ENCODE measurements at places on chromosomes 12 and 14.

GRCh38 chr12:114815026-114815795, 131.2 kb upstream of the TBX3 start:
- DNase-seq, result no peak

- no peak for DNase-seq
Observed at GRCh38 chr12:1173781-1174617, 183.0 kb downstream of the ERC1 start.

- no peak for DNase-seq
Observed at GRCh38 chr14:66600416-66600815, 92.5 kb downstream of the GPHN start.

GRCh38 chr12:95283371-95283770, 65.8 kb downstream of the VEZT start:
- DNase-seq, result no peak

- no peak for DNase-seq
Observed at GRCh38 chr12:100927826-100928225, 133.2 kb downstream of the ANO4 start.

- no peak for DNase-seq
Observed at GRCh38 chr12:51920046-51920445, 12.7 kb downstream of the ACVRL1 start.

GRCh38 chr12:16062611-16063010, 151.5 kb downstream of the DERA start:
- DNase-seq, result no peak

DNA sequence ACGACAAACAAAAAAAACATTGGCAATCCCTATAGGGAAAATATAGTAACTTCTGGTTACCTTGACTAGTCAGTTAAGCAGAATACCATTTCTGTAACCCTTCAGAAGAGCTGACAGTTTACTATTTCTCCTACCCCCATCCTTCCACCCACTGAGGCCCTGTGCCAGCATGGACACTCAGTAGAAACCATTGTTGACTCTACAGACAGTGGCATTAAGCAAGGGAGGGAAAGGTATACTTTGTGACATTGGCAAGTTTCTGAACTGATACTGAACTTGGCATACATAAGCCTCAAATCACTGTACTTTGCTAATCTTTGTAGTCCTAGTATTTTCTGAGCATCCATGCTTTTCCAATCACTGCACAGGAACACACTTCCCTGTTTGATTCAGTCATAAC, 33.4 kb upstream of the VSX2 start:
- DNase-seq, result no peak

- no peak for DNase-seq
Observed at GRCh38 chr14:100419856-100420255, 96.7 kb downstream of the SLC25A47 start.

GRCh38 chr12:13836099-13836498, 145.3 kb downstream of the GRIN2B start:
- DNase-seq, result no peak

DNA sequence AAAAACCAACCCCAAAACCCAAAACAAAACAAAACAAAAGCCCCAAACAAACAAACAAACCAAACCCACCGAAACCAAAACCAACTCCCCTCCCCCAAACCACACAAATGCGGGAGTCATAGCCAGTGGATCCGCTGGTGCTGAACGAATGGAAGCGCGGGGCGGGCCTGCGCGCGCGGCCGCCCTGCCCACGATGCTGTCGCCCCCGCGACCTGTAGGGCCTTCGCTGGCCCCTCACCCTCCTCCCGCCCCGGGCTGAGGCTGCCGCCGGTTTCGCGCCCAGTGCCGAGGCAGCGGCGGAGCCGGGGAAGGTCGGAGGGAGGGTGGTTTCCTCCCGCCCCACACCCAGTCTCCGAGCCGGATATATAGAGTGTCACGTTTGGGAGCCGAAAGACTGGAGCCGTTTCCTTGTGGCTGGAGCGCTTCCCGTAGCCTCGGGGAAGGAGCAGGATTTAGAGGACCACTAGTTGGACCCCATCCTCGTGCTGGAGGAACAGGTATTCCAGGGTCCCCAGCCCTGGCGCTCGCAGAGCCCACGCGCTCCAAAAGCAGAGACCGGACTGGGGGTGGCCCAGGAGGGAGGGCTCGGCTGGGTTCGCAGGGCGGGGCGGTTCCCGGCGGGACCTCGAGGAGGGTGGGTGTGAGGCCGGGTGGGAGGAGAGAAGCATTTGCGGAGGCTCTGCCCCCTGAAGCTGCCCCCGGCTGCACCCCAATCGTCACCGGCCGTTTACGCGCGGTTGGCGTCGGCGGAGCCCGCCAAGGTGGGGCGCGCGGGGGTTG, at the start of gene FAR2:
TSS of gene FAR2 (plus strand) at position 368 of the 780 bp plus-strand sequence. CDS start 121,172 bp downstream, outside the sequence.
- DNase-seq, result no peak
